Renal cortical epithelial cell (primary cell): ENCODE measurements at places on chromosomes 1 and 21.

- no peak for DNase-seq
These were observed 3.5 kb downstream of the OSCP1 start for GRCh38 chr1:36446746-36447145.

DNA sequence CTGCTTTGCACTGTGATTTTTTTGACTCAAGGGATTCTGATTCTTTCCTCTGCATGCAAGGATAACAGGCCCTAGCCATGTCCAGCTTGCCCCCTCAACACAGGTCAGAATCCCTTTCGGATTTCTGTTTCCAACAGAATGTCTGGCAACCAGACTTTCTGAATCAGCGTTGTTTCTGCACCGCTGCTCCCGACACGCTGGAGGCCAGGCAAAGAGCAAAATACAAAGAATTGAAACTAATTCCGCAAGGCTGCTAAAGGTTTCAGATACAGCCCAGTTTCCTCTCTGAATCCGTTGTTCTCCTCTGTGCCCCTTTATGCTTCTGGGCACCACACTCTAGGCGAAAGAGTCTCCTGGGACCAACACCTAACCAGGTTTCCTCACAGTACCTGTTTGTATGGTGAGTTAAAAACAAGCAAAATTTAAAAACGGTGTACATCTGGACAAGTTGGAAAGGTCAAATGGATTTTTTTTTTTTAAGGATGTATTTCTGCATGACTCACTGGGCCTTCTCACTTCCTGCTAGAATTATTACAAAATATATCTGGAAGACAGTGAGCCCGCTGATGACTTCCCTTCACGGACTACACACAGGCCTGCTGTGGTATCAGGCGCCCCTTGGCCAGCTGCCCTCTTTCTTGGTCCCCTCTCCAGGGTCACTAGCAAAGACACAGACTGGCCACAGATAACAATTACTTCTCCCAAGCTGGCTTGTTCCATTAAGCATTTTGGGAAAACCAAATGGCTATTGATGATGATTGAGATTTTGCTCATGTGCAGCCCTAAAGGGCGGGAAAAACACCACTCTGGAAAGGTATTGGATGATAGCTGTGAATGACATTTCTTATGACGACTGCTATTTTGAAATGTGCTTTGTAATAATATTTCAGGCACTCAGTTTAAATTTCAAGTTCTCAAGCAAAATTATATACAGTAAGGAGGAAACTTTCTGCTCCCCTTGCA lies 118.3 kb downstream of the TGFB2 start:
- no peak for DNase-seq

DNA sequence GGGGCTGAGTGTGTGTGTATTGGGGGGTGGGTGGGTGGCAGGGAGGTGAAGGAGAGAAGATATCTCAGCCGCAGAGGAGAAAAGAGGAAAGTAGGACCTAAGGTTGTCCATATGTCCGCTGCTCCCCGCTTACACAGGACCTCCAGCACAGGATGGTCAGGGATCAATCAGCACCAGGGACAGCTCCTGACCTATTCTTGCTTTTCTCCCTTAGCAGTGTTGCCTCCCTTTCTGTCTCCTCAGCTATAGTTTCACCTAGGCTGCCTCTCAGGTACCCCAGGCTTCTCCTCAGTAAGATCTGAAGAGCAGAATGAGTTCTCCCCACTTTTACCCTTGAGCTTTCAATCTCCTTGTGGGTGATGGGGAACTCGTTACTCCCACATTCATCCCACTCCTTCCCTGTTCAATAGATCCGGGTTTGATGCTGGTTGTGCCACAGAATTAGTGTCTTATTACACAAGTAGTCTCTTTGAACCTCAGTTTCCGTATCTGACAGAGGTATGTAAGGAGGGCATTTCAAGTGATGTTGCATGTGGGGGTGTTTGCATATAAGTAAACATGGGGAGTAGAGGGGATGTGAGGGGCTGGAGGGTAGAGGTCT lies 1.4 kb upstream of the DPH2 start:
- no peak for DNase-seq

DNA sequence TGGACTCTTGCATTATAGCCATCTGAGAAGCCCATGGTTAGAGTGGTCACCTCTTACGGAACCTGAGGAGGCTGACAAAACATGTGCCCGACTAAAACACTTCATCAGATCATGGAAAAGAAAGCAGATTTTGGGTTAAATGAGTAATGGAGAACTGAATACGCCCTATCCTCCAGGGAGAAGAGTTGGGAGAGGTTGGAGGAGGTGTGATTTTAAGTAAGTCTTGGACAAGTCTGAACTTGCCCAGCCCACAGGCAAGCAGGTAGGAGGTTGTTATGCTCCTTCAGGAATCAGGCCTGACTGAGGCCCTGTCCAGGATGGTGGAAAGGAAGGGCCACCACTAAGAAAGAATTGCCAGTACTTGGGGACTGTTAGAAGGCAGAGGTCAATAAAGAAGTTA lies 255.8 kb downstream of the TGFB2 start:
- DNase-seq: peak; percentile 15

GRCh38 chr1:11294951-11295350 lies 22.0 kb downstream of the UBIAD1 start:
- no peak for DNase-seq

DNA sequence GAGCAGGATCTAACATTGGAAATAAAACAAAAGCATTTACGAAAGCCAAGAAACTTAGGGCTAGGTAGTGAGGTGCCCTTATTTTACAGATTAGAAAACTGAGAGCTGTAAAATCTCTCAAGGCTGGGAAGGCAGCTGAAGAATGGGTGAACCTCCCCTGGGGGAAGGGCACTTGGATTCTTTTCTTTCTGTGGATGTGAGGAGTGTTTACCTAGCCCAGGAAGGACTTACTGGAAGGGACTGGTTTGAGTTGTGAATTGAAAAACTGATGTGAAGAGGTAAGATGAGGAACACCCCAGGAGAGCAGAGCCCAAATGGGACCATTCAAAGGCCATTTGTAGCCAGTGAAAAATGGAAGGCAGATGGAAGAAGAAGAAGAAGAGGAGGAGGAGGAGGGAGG lies 74.7 kb upstream of the NGF start:
- DNase-seq: peak; percentile 12

GRCh38 chr1:65793359-65793732 lies 651 bp downstream of the PDE4B start:
- DNase-seq: no peak

DNA sequence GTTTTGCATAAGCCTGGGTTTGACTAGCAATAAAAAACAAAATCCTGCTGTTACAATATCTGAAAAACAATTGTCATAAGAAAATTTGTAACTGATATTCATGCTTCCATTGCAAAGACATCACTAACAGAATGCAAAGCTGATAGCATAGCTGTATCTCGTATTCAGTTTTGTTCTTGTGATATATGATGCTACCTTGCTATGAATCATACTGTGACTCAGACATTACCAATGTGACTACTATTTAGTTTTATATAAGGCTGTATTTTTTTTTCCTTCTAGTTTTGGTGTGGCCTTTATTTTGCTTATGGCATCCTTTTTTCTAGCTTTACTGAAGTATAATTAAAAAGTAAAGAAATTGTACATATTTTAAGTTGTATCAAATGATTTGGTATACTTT lies 1381.8 kb downstream of the MRPL39 start:
- no peak for DNase-seq

- no peak for DNase-seq
These were observed 54.6 kb downstream of the DPH5 start for GRCh38 chr1:100971021-100971420.

- peak; percentile 51 for DNase-seq
These were observed 62.8 kb downstream of the MAGI3 start for GRCh38 chr1:113452921-113453770.

DNA sequence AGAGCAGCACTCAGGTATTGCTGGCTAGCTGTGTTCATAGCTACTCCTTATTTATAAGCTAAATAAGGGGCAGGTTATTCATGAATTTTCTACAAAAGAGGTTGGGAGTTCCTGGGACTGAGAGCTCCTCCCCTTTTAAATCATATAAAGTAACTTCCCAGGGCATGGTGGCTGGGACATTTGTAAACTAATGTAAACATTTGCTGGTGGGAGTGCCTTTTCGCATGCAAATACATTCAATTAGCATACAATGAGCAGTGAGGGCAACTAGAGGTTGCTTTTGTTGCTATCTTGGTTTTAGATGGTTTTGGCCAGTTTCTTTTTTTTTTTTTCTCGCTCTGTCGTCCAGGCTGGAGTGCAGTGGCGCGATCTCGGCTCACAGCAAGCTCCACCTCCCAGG lies 43.4 kb downstream of the GNPAT start:
- DNase-seq: no peak

GRCh38 chr1:48524892-48525467 lies 53.0 kb upstream of the SPATA6 start:
- no peak for DNase-seq

- DNase-seq: no peak
These were observed 54.3 kb downstream of the NGF start for GRCh38 chr1:115283681-115284146.

DNA sequence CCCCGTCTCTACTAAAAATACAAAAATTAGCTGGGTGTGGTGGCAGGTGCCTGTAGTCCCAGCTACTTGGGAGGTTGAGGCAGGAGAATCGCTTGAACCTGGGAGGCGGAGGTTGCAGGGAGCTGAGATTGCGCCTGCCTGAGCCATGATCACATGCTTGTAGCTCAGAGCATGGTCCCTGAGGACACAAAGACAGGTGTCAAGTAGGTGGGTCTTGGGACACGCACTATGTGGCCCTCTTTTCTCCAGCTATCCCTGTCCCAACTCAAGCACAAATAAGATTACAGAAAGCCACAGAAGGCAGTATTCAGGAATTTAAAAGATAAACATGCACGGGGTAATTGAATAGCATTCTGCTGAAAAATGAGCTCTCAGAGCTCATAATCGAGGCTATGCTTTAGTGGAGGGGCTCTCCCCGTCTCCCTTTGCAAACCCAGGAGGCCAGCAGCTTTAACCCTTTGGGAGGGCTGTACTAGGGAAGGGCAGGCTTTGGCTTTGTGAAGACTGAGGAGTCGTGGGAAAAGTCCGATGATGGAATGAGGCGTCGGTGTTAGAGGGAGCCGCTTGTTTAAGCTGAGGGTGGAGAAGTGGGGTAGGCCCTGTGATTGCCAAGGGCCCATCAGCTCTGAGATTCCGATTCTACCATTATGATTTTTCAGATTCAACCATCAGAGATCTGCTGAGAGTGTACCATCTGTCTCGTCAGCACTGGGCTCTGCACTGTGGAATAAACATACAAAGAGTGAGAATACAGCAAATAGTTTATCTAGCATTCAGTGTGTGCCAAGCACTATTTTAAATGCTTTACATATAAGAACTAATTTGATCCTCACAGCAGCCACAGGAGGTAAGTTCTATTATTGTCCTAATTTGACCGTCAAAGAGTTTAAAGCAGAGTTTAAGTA lies 59.7 kb upstream of the CD34 start:
- no peak for DNase-seq

DNA sequence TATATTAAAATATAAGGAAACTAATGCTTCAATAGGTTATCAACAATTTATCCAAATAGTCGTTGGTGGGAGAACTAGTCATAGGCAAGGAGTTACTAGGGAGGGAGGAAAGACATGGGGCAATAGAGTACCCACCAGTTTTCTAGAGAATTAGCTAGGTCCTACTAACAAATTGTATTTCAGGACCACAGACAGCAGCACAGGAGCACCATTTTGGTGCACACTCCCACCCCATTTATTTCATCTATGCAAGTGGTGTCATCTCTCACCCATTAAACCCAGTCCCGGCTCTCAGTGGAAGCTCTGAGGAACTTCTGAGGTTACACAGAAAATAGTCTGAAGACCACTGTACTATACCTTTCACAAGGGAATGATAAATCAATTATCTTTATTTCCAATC lies 89.0 kb upstream of the BCAR3 start:
- DNase-seq: no peak

DNA sequence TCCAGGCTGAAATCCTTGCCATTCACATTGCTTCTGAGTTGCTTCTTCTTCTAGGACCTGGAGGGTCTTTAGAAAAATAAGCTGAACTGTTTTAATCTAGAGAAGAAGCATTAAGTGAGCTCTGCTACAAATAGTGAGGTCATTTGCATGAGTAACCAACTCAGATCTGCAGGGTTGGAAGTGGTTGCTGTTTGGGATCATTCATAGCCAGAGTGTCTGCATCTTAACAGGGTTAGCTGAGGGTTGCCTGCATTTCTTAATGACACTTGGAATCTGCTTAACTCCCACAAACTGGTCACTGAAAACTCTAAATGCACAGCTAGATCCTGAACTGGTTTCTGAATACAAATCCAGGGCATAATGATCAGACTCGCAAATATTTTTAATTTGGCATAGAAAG lies 9.9 kb downstream of the CNIH3 start:
- peak; percentile 57 for DNase-seq

DNA sequence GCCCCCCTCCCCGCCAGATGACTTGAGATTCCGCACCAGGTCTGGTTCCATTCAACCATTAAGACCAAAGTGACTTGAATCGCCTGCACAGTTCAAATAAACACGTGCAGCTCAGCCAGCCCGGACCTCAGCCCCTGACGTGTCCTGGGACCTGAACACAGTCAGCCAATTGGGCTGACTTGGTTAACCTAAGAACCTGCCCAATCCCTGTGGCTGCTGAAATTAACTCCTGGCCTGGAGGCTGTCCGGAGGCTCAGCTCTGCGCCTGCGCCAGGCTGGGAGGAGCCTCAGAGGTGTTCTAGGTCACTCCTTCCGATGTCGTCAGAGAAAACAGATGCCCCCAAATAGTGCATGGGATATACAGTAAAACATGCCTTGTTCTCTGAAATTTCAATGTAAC lies 73.4 kb downstream of the SCCPDH start:
- no peak for DNase-seq

DNA sequence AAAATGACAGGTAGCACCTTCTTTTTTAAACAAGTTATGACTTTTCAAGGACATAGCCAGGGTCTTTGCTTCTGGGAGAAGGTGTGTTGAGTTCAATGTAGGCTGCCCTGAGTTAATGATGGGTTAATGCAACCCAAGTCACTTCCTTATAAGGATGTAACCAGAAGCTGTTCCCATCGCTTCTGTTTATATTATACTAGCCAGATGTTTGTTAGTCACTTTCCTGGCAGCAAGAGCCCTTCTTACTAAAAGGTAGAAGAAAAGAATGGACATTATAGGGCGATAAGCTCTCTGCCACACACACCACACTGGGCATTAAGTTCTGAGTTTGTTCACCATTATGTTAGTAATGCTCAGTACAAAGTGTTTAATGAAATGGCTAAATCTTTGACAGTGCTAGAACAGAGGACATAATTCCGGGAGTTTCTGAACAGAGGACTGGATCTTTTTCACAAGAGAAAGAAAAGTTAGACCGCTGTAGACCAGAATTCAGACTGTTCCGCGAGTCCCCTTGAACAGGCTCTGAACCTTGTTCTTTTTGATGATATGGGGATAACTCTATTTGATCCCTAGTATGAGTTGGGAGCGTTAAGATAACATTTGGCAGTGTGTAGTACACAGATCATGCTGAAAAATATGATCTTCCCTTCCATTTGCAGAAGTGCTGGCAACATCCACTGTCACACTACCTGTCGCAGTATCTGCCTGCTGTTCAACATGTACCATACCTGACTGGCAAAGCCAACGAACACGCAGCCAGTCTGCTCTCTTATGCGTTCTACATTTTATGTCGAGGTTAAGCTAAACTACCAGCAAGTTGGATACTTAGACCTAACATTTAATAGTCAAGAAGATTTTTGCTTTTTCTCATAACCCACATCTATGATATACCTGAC lies 41.0 kb downstream of the DEGS1 start:
- peak; percentile 98 for DNase-seq
